ENCODE measurements at places on chromosomes 3 and 15.

- DNase-seq = peak; percentile 98
Measured at GRCh38 chr15:39472621-39473297, 108.1 kb upstream of the THBS1 start.

GRCh38 chr15:64682255-64682654 is 93.1 kb downstream of the RBPMS2 start:
- no peak for DNase-seq

- DNase-seq = no peak
Measured at GRCh38 chr3:23949784-23950183, 4.7 kb downstream of the NR1D2 start.

GRCh38 chr15:60373327-60373726 is 24.5 kb downstream of the ANXA2 start:
- DNase-seq = no peak

GRCh38 chr3:45555086-45555591 is 39.4 kb upstream of the LIMD1 start:
- no peak for DNase-seq
